ENCODE measurements at places on chromosomes 2 and 18. TPM values are rescaled to one million over a fixed set of nuclear protein-coding genes. Genes with fewer than 3 reads are reported as not detected.

DNA sequence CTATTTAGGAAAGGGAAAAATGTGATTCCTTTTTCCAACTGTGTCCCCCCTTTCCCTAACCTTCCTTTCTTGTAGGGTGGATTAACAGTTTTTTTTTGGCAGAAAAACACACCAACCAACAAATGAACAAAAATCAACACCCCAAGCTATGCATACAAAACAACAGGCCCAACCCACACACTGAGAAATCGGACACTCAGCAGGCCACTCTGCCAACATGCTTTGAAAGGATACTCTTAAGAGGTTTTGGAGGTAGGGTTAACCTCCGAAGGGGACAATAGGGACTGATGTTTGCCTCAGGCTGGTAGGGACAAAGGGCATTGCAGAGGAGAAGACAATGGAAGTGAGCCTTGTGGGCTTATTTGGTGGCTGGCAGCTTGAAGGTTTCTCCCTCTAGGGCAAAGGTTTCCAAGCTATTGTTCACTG lies 33.1 kb upstream of the POLE4 start:
- no peaks in the 10 kb centered on the region for H3K27me3 ChIP-seq
- H3K4me3 ChIP-seq = no peak overlapping the region
- no peaks in the 10 kb centered on the region for H3K36me3 ChIP-seq
- no peaks in the 10 kb centered on the region for H3K4me1 ChIP-seq

DNA sequence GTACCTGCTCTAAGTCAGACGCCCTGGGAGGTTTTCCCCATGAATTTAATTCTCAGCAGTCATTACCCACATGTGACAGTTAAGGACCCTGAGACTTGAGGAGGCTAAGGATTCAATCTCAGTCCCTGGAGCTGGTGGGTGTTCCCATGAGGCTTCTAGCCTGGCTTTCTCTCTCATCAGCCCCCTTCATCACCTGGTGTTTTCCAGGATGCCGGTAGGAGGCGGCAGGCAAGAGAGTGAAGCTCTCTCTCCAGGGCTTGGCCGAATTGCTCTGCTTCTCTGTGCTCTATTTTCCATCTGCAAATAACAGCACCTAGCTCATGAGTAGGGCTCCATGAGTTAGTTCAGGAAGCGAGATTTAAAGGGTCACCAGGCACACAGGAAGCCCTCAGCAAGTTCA lies 241.9 kb downstream of the PTPRM start:
- H3K4me1 ChIP-seq = peaks cover 24% of the 10 kb centered on the region
- H3K36me3 ChIP-seq = no peaks in the 10 kb centered on the region
- no peak overlapping the region for H3K27ac ChIP-seq
- no peaks in the 10 kb centered on the region for H3K27me3 ChIP-seq

Gene SPATS2L
- total RNA-seq = 79.7 TPM

- H3K4me1 ChIP-seq = no peaks in the 10 kb centered on the region
- no peak overlapping the region for H3K4me3 ChIP-seq
- no peak overlapping the region for H3K27ac ChIP-seq
- DNase-seq = no peak
- H3K27me3 ChIP-seq = no peaks in the 10 kb centered on the region
Measured at GRCh38 chr2:10140841-10141610, 18.5 kb downstream of the RRM2 start.

DNA sequence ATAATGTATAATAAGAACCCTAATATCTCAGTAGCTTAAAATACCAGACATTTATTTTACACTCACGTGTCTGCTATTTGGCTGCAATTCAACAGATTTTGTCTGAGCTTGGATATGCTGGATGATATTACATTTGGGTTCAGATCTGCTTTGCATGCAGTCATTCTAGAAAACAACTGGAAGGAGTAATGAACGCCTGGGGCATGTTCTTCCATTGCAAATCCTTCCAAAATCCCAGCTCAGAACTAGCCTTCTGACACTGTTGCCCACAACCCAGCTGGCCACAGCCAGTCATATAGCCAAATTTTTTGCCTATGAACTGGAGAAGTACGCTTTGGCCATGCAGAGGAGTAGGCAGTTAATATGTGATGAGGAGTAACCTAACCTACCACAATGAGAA lies 597.8 kb upstream of the VRK2 start:
- no peak overlapping the region for H3K27ac ChIP-seq
- no peak overlapping the region for H3K4me3 ChIP-seq
- no peak for DNase-seq
- no peaks in the 10 kb centered on the region for H3K4me1 ChIP-seq

DNA sequence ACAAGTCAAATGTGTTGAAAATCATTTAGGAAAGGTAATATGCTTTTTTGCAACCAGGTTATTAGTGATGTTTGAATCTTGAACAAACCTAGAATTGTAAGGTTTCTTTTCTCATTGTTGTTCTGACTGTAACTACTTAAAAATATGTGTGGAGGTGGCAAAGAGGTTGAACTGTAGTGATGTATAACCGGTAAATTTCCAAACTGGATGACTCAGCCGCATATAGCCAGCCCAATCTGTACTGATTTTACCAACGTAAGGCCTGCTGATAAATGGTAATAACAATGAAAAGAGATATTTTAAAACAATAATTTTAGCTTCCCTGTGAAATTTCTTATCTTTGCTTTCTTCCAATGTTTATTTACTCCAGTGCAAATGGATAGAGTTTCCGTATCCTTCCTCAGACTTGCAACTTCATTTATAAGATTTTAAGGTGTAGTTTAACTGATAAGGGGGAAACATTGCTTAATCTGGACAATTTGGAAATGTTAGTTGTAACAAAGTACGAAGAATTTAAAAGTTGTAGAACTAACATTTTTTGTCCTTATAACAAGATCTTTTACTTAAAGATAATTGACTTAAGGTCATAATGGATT lies 1170.4 kb upstream of the ZEB2 start:
- H3K4me1 ChIP-seq = no peaks in the 10 kb centered on the region
- H3K27ac ChIP-seq = no peak overlapping the region
- H3K36me3 ChIP-seq = no peaks in the 10 kb centered on the region
- no peaks in the 10 kb centered on the region for H3K27me3 ChIP-seq
- no peak overlapping the region for H3K4me3 ChIP-seq

Gene TEKT4
- total RNA-seq = 0.88 TPM

- no peaks in the 10 kb centered on the region for H3K27me3 ChIP-seq
- no peaks in the 10 kb centered on the region for H3K36me3 ChIP-seq
- DNase-seq = no peak
- H3K4me1 ChIP-seq = no peaks in the 10 kb centered on the region
Measured at GRCh38 chr18:35110554-35111485, 69.6 kb downstream of the MAPRE2 start.

GRCh38 chr2:74919827-74920226 lies 38.6 kb upstream of the POLE4 start:
- H3K36me3 ChIP-seq = no peaks in the 10 kb centered on the region
- H3K4me3 ChIP-seq = peak overlapping the region; percentile 23
- no peak overlapping the region for H3K27ac ChIP-seq
- peak; percentile 50 for DNase-seq
- H3K27me3 ChIP-seq = no peaks in the 10 kb centered on the region

Gene CCDC85A
- 24.5 TPM for total RNA-seq

DNA sequence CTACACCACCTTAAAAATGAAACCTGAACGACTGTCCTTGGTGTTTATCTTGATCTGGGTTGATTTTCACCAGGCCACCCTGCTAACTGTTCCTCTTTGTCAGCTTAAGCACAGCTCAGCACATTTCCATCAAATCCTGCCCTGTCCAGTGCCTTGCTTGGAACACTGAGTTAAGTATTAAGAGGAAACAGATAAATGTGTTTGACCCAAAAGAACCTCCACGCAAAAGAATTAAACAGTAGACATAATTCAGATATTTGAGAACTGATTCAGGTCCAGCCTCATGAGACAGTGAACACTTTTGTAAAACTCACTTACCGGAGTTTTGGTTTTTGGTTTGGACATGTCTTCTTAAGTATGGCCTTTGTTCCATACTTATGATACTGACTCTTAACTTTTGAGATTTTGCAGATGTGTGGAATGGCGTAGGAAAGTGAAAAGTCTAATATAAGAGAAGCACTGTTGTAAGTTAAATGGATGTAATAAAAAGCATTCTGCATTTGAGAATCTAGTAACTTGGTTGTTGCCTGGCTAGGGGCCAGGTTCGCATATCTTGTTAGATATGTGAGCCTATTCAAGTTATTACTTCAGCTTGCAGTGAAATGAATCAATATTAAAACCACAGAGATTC lies 88.9 kb upstream of the SERPINE2 start:
- DNase-seq = no peak
- H3K36me3 ChIP-seq = no peaks in the 10 kb centered on the region
- no peak overlapping the region for H3K4me3 ChIP-seq
- H3K27ac ChIP-seq = no peak overlapping the region
- H3K4me1 ChIP-seq = no peaks in the 10 kb centered on the region

DNA sequence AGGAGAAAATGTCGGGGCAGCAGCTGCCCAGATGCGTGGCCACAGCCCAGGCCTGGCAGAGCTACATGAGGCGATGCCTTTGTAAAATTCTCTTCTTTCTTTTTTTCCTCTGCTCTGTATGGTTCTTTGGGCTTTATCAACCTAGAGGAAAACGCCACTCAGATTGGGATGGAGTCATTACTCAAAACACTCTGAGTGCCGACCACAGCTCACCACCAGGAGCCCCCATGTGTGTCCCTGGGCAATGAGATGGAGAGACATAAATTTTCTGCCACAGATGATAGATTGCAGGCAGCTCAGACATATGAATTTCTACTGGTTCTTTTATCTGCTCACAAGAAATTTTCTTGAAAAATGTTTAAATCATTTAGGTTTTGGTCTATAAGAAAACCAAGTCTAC lies 56.0 kb downstream of the PARD6G start:
- H3K27ac ChIP-seq = peak overlapping the region; percentile 90
- H3K4me1 ChIP-seq = peaks cover 45% of the 10 kb centered on the region
- no peaks in the 10 kb centered on the region for H3K27me3 ChIP-seq
- no peak overlapping the region for H3K4me3 ChIP-seq
- H3K36me3 ChIP-seq = no peaks in the 10 kb centered on the region
- no peak for DNase-seq

DNA sequence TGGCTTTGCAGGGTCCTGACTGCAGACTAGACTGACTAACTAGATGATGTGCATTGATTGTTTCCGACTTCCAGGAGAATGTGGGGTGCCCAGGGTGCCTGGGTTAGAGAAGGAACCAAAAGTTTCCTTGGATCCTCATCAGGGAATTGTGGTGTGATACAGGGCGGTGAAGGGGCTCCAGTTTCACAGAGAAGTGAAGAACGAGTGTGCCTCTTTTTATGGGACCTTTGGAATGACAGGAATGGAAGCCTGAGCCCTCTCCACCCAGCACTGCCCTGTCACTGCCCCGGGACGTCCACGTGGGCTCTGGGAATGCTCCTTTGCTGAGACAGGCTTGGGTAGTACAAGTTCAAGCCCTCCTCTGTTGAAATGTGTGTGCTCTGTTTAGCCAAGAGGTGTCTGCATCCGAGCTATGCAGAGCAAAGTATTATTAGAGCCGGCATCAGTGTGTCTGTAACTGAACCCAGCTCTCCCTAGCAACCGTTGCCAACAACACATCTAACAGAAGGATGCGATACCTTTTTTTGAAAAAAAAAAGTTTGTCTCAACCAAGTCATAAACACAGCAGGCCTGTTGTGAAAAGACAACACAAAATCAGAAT lies 183.6 kb downstream of the SMAD7 start:
- peaks cover 7% of the 10 kb centered on the region for H3K36me3 ChIP-seq
- H3K4me1 ChIP-seq = peaks cover 10% of the 10 kb centered on the region
- H3K4me3 ChIP-seq = no peak overlapping the region

GRCh38 chr2:174554529-174555150 lies 43.0 kb downstream of the WIPF1 start:
- no peak overlapping the region for H3K27ac ChIP-seq
- H3K36me3 ChIP-seq = no peaks in the 10 kb centered on the region
- no peak overlapping the region for H3K4me3 ChIP-seq
- no peak for DNase-seq
- H3K4me1 ChIP-seq = no peaks in the 10 kb centered on the region
- no peaks in the 10 kb centered on the region for H3K27me3 ChIP-seq

DNA sequence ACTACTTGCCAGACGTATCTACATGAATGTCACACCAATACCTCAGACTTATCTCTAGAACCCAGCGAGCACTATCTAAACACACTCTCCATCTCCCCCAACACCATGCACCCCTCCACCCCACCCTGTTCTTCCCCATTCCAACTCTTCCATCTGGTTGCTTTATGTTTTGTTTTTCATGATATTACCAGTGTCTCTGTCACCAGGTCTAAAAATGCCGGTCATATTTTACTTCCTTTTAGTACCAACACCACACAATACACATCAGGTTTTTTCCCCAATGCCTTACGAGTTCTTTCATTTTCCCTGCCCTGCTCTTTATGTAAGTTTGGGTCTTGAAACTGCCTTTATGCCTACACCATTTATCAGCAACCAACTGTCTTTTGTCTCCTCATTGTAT lies 10.2 kb upstream of the ITGA4 start:
- no peak for DNase-seq
- H3K27ac ChIP-seq = no peak overlapping the region
- H3K36me3 ChIP-seq = no peaks in the 10 kb centered on the region
- H3K4me1 ChIP-seq = no peaks in the 10 kb centered on the region
- no peak overlapping the region for H3K4me3 ChIP-seq
- H3K27me3 ChIP-seq = no peaks in the 10 kb centered on the region

- H3K27me3 ChIP-seq = no peaks in the 10 kb centered on the region
- no peaks in the 10 kb centered on the region for H3K36me3 ChIP-seq
- H3K4me3 ChIP-seq = no peak overlapping the region
- no peak overlapping the region for H3K27ac ChIP-seq
Measured at GRCh38 chr2:65831509-65831908, 399.1 kb upstream of the SPRED2 start.

- H3K36me3 ChIP-seq = no peaks in the 10 kb centered on the region
- H3K27me3 ChIP-seq = no peaks in the 10 kb centered on the region
- no peak overlapping the region for H3K4me3 ChIP-seq
- no peak overlapping the region for H3K27ac ChIP-seq
- DNase-seq = peak; percentile 36
Measured at GRCh38 chr18:816088-816653, 4.1 kb upstream of the YES1 start.

Gene MGAT5
- total RNA-seq = 49.1 TPM

DNA sequence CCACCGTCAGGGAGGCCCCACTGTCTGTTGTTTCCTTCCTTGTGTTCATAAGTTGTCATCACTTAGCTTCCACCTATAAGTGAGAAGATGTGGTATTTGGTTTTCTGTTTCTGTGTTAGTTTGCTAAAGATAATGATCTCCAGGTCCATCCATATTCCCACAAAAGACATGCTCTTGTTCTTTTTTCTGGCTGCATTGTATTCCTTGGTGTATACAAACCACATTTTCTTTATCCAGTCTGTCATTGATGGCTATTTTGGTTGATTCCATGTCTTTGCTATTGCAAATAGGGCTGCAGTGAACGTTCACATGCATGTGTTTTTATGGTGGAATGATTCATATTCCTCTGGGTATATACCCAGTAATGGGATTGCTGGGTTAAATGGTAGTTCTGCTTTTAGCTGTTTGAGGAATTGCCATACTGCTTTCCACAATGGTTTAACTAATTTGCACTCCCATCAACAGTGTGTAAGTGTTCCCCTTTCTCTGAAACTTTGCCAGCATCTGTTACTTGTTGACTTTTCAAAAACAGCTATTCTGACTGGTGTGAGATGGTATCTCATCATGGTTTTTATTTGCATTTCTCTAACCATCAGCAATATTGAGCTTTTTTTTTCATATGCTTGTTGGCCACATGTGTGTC lies 156.6 kb upstream of the NOSTRIN start:
- no peak for DNase-seq
- H3K27ac ChIP-seq = no peak overlapping the region
- H3K4me1 ChIP-seq = peaks cover 4% of the 10 kb centered on the region
- H3K36me3 ChIP-seq = no peaks in the 10 kb centered on the region
- no peaks in the 10 kb centered on the region for H3K27me3 ChIP-seq

Measured in thyroid gland (tissue), 4 donors.